Upper lobe of left lung (tissue), 6 donors: ENCODE measurements at places on chromosomes 13 and 19. TPM values are rescaled to one million over a fixed set of nuclear protein-coding genes. Genes with fewer than 3 reads are reported as not detected.
A peak's percentile ranks its signal among the peaks of the same experiment; 100 is the strongest.

- H3K27me3 ChIP-seq: no peaks in the 10 kb centered on the region
- H3K27ac ChIP-seq: peak overlapping the region; percentile 97
- peak; percentile 83 for DNase-seq
Measured at GRCh38 chr19:48635263-48635965, 1.8 kb downstream of the DBP start.

The SBSN gene
- not detected for total RNA-seq

GRCh38 chr13:73825143-73825542 is 309.1 kb downstream of the KLF12 start:
- H3K4me3 ChIP-seq: no peak overlapping the region
- H3K4me1 ChIP-seq: no peaks in the 10 kb centered on the region
- no peaks in the 10 kb centered on the region for H3K27me3 ChIP-seq
- DNase-seq: no peak
- H3K27ac ChIP-seq: no peak overlapping the region
- H3K36me3 ChIP-seq: no peaks in the 10 kb centered on the region

- H3K36me3 ChIP-seq: peaks cover 11% of the 10 kb centered on the region
- no peak overlapping the region for H3K27ac ChIP-seq
- H3K27me3 ChIP-seq: no peaks in the 10 kb centered on the region
- H3K4me3 ChIP-seq: no peak overlapping the region
Measured at GRCh38 chr13:20489185-20489820, 36.4 kb downstream of the CRYL1 start.

GRCh38 chr13:100544866-100545683 is 43.5 kb downstream of the GGACT start:
- H3K27me3 ChIP-seq: no peaks in the 10 kb centered on the region
- no peaks in the 10 kb centered on the region for H3K4me1 ChIP-seq
- H3K27ac ChIP-seq: no peak overlapping the region
- H3K4me3 ChIP-seq: peak overlapping the region; percentile 15

DNA sequence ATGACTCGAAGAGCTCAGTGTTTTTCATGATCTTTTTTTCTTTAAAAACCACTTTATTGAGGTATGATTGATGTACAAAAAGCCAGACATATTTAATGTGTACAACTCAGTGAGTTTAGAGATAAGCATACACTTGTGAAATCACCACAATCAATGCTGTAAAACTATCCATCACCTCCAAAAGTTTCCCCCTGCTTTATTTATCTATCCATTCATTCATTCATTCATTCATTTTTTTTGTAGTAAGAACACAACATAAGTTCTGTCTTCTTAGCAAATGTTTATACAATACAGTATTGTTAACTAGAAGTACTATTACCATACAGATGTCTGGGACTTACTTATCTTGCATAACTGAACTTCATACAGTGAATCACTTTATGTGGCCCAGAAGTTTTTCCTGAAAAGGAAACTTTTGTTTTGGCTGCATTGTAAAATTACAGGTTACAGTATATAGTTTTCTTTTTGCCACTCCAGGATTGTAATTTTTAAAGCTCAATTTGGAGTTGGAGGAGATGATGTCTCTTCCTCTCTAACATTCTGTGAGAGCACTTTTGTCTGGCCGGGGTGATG is 6.7 kb downstream of the RAP2A start:
- no peaks in the 10 kb centered on the region for H3K36me3 ChIP-seq
- no peak for DNase-seq
- peaks cover 28% of the 10 kb centered on the region for H3K4me1 ChIP-seq
- H3K27ac ChIP-seq: no peak overlapping the region
- no peak overlapping the region for H3K4me3 ChIP-seq

The PRR36 gene
- total RNA-seq: 2.5 TPM

The PODNL1 gene
- total RNA-seq: 3.1 TPM

DNA sequence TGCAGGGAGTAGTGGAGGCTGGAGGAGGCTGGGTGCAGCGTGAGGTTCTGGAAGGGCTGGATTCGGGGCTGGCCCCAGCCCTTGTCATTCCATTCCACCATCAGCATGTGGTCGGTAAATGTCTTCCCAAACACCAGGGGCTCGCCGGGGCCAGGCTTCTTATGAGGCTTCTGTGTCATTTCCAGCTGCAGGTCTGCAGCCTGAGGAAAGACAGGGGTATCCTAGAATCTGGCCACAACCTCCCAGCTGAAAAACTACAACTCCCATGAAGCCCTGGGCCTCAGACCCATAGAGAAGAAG is 4.4 kb downstream of the BCAT2 start:
- no peaks in the 10 kb centered on the region for H3K27me3 ChIP-seq
- DNase-seq: peak; percentile 36
- H3K4me1 ChIP-seq: peaks cover 14% of the 10 kb centered on the region
- H3K27ac ChIP-seq: no peak overlapping the region
- peaks cover 7% of the 10 kb centered on the region for H3K36me3 ChIP-seq

The C19orf85 gene
- not detected for total RNA-seq

The FCGBP gene
- total RNA-seq: 12.4 TPM

The TMEM238 gene
- total RNA-seq: 22.0 TPM

DNA sequence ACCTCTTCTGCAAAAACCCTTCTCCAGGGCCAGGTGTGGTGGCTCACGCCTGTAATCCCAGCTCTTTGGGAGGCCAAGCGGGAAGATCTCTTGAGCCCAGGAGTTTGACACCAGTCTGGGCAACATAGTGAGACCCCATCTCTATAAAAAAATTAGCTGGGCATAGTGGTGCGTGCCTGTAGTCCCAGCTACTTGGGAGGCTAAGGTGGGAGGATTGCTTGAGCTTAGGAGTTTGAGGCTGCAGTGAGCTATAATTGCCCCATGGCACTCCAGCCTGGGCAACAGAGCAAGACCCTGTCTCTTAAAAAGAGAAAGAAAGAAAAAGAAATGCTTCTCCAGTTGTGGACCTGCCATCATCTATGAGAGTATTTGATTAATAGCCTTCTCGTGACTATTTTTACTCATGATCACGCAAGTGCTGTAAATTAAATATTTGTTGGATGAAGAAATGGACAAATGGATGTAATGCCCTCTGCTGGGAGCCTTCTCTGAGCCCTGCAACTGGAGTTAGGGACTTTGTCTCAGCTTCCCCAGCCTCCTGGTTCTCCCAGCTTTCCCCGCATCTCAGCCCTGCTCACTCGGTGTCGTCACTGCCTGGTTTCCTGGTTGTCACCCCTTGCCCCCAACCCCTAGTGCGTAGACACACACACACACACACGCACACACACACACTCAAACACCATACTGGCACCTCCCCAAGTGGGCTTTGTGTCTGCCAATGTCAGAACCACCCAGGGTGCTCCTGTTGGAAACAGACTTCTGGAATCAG is 12.2 kb downstream of the WIZ start:
- peaks cover 9% of the 10 kb centered on the region for H3K4me1 ChIP-seq
- no peak for DNase-seq
- no peak overlapping the region for H3K4me3 ChIP-seq
- no peak overlapping the region for H3K27ac ChIP-seq
- H3K27me3 ChIP-seq: no peaks in the 10 kb centered on the region

DNA sequence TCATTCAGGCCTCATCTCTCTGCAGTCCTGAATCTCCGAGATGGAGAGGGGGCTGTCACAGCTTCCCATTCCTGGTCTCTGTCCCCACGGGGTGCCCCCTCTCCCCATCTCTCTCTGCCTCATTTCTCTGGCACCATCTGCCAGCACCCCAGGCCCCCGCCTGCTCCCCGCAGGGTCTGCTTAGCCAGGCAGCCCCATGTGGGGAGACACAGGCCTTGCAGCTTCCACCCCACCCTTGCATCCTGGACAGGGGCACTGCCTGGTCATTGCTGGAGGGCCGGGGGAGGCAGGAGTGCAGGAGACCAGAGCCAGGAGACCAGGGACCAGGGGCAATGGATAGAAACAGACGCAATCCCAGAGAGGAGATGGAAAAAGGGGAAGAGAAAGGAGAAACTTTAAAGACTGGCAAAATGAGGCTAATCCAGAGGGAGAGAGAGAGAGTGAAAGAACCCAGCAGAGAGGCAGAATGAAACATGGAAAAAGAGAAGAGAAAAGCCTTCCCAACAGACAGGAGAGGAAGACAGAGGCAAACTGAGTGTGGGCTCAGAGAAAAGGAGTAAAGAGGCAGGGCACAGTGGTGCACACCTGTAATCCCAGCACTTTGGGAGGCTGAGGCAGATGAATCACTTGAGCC is 8.8 kb upstream of the GIPR start:
- H3K36me3 ChIP-seq: no peaks in the 10 kb centered on the region
- H3K4me1 ChIP-seq: no peaks in the 10 kb centered on the region
- H3K27me3 ChIP-seq: no peaks in the 10 kb centered on the region
- no peak overlapping the region for H3K4me3 ChIP-seq

DNA sequence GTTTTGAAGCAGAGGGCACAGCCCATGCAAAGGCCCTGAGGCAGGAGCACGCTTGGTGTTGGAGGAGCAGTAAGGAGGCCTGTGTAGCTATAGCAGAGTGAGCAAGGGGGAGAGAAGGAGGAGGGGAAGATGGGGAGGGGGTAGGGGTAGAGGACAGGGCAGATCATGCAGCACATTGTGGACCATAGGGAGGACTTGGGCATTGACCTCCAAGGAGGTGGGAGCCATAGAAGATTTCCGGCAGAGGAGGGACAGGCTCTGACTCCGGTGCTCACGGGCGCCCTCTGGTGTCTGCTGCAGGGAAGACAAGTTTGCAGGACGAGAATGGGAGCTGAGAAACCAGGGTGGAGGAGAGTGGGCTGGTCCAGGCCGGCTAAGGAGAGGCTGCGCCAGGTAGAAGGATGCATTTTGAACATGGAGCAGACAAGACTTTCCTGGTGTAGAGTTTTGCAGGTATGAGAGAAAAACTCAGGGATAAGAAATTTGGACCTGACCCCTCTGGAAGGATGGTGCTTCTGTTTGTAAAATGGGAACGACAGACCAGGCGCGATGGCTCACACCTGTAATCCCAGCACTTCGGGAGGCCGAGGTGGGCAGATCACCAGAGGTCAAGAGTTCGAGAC is 13.7 kb upstream of the CREB3L3 start:
- peak; percentile 88 for DNase-seq
- H3K27ac ChIP-seq: no peak overlapping the region
- no peaks in the 10 kb centered on the region for H3K27me3 ChIP-seq
- no peak overlapping the region for H3K4me3 ChIP-seq
- peaks cover 9% of the 10 kb centered on the region for H3K4me1 ChIP-seq
